ENCODE measurements at places on chromosomes 2 and 18.

DNA sequence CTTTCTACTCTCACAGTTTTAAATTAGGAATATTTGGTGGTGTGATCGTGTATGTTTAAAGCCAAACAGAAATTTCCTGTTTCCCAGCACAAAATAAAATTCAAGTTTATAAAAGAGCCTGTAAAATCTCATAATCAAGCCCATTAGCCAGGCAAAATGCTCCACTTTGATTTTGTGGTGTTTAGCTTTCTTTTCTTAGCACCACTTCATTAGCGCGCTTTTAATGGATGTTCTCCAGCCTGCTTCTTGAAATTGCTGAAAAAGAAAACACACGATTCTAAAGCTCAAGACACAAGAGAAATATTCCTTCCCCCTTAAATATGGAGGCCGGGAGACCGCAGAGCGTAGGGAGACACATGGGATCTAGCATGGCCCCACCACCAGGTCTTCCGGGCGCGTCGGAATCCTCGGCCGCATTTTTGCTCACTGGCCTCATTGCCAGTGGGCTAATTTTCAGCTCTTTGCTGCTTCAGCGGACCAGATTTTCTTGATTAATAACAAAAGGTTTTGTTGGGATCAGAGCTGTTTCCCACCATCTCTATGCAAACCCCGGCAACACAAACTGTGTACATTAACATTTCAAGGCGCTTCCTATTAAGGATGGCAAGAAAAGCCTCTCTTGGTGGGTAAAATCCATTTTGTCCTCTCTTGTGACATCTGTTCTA, 40.4 kb upstream of the ID2 start:
- DNase-seq = no peak

DNA sequence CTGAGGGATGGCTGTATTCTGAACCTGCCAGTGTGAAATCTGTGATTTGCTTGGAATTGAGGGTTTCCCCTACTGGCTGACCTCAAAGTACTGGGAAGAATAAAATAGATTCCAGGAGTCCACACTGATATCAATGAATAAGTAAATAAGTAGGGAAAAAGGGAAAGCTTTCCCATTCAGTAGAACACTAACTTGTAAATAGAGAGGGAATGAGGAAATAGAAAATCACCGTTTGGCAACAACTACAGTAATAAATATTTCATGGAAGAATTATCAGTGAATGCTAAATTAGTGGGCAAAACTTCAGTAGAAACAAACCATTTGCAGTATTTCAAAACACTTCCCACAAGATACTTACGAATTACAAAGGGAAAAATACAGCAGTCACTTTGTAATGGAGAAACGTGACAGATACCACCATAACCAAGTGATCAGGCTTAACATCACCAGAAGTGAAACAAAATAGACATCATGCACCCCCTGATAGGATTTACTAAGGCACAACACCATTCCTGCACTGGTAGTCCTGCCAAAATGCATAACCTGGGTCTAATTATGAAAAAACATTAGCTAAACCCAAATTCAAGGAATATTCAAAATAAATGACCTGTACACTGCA, 88.5 kb downstream of the ICA1L start:
- no peak for DNase-seq

- no peak for DNase-seq
These were observed 2.9 kb upstream of the CASP8 start for GRCh38 chr2:201257381-201257955.

- DNase-seq = no peak
These were observed 98.2 kb upstream of the SETBP1 start for GRCh38 chr18:44582456-44582855.

GRCh38 chr2:180075870-180076269, 68.8 kb upstream of the CWC22 start:
- no peak for DNase-seq

- no peak for DNase-seq
These were observed 42.6 kb downstream of the LAMA3 start for GRCh38 chr18:23731861-23732260.

- peak; percentile 73 for DNase-seq
These were observed 500 bp downstream of the CCNYL1 start for GRCh38 chr2:207711750-207712530.

DNA sequence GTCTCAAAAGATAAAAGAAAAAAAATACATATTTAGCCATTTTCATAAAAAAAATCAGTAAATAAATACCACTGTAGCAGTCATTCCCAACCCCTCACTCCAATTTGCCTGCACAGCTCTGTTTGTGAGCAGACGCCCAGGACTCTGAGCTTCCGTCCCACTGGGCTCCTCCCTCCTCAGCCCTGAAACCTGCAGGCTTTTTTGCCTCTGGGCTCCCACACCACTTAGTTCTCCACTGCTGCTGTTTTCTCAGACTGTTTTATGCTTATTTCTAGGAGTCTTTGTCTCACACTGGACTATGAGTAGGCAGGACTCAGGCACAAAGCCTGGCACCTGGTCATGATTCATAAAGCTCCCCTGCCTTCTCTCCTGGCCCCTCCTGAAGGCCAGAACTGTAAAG, 6.1 kb upstream of the CXCR1 start:
- no peak for DNase-seq

DNA sequence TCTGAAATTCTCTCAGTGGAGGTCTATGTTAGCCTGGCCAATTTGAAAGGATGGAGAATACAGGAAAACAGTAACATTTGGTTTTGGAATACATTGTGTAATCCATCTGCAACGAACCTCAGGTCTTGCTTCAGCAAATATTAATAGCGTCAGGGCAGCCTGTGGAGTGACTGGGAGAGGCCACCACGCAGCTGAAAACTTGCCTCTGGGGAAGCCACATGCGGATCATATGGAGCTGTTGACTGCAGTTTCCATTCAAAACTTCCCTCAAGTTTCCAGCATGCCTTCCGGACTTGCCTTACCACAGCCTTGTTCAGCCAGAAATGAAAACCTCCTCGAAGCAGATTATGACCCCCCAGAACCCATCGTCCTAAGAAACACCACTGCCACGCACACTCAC, 25.7 kb downstream of the BCL11A start:
- no peak for DNase-seq

DNA sequence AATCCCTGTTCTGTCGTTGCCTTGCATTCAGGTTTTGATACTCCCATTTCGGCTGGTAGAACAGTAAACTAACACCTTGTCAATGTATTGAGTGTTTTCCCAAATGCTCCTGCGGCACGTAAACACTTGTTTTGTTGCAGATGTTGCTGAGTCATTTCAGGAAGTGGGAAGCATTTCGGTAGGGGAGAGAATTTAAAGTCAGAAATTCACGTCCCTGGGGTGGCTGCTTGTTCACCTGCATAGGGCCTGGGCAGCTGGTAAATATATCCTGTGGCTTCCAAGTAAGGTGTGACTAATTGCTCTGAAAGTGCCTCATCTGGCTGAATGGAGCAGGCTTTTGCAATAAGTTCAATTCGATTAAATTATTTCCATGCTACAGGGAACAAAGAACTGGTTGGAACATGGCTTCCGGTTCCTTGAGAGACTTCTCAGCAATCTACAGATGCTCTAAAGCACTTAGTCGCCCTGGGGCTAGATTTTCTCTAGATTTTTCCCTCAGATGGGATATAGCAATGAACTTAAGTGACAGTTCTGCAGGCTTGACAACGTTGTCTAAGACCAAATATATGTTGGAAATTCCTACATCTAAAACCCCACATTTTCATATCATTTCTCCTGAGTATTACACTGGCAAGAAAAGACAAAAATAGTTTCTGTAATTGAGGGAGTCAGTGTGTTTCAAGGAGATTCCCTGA, 5.2 kb downstream of the GALR1 start:
- DNase-seq = no peak

DNA sequence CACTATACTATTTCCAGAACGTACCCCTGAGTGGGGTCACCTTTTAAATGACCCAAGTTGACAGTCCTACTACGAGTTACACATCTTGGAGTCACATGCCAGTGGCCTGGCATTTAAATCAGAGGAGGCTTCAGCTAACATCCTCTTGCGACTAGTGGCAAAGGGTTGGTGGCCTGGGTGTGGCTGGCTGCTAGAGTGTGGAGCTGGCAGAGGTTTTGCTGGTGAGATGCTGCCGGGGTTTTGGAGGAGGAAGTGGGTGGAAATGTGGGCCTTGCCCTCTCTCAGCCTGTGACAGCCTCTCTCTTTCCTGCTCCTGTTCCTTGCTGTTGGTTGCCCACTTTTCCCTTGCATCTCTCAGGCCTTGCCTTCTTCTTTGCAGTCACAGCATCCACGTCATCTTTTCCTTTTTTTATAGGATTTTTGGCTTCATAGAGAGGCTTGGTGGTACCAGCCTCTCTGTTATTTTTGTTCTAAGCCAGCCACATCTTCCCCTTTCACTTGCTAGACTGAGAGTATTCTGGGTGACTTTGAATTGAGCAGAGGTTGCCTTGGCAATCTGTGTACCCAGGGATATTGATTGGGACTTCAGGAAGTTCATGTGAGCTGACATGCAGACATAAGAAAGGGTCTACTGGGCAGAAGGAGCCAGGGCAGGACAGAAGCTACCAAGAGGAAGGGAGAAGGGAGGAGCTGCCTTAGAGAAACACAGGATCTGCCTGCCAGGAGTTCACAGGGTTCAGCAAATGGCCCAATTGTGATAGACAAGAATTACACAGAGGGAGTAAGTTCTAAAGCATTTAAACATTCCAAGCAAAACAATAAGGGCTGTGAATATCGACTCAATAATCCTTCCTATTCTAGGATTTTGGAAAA, 55.4 kb downstream of the CDC42EP3 start:
- DNase-seq = no peak

DNA sequence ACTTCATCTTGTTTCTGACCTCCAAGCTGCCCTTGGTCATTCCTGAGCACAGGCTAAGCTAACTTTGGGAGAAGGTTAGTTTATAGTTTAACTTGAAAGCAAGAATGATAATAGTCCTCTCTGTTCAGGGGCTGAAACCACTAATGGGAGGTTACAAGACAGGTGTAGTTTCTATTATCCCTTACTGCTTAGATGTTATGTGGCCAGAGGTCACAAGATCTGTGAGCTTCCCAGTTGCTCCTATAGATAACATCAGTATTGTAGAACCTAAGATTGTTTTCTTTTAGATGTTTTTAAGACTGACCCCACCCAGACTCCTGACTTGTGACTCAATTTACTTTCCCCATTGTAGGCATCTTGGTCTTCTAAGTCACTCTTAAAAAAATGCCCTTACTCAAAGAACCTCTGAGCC, 94.8 kb upstream of the LPIN2 start:
- DNase-seq = no peak

DNA sequence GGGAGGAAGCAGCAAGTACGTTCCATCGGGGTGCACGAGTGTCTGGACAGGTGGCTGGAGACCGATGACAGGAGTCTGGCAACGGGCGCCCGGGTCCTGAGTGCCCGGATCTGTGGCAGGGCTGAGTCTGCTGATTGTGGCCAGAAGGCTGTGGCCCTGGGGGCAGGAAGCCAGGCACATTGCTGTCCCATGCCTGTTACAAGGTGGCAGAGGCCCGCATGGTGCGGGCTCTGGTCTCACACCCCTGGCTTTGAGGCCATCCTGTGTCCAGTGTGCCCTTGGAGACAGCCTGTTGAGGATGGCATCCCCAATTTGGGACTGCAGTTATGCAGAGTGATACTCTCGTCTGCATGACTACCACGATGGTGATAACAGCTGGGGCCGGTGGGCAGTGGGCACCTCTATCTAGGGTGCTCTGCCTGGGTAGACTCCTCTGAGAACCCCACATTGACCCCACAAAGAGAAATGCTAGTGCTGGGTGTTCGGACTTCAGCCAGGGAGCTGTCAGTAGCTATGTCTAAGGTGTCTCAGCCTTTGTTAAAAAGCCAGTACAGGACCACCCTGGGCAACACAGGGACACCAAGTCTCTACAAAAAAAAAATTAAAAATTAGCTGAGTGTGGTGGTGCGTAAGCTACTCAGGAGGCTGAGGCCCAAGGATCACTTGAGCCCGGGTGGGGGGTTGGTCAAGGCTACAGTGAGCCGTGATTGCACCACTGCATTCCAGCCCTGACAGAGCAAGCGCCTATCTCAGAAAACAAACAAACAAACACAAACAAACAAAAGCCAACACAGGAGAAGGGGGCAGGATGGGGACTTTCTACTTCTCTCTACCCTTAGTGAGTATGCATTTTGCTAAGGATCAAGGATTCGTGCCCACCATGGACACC, 88.3 kb downstream of the RHOB start:
- DNase-seq = no peak

DNA sequence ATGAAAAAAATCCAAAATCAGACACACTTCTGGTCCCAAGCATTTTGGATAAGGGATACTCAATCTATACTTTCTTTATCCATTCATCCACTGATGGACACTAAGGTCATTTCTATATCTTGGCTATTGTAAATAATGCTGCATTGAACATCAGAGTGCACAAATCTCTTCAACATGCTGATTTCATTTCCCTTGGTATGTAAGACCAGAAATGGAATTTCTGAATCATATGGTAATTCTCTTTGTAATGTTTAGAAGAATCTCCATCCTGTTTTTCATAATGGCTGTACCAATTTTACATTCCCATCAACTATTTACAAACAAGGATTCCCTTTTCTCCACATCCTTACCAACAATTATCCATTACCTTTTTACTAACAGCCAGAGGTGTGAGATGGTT, 33.7 kb upstream of the MCM6 start:
- no peak for DNase-seq

DNA sequence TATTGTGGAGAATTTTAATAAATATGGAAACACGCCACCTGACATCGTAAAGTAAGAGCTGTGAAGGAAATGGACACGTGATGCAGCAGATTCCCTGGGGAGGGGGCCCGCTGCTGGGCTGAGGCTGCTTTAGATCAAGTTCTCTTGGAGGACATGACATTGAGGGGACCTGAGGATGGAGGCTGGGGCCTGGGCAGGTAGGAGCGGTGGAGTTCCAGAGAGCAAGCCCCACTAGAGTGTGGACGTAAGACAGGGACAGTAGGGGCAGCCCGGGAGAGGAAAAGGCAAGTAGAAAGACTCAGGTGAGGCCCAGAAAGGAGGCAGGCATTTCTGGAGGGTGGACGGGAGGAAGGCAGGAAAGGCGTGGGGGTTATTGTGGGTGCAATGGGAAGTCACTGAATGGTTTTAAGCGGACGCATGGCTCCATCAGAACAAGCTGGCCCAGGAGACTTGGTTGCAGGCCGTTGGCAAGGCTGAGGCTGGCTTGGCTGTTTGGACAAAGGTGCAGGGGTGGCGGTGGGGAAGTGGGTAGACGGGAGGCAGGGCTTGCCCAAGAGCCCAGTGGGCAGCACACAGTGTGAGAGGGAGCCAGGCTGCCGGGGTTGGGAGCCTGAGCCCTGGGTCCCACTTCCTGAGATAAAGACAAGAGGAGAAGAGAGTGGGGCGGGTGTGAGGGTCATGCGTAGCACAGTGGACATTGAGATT, 15.7 kb downstream of the SIGLEC15 start:
- DNase-seq = no peak

DNA sequence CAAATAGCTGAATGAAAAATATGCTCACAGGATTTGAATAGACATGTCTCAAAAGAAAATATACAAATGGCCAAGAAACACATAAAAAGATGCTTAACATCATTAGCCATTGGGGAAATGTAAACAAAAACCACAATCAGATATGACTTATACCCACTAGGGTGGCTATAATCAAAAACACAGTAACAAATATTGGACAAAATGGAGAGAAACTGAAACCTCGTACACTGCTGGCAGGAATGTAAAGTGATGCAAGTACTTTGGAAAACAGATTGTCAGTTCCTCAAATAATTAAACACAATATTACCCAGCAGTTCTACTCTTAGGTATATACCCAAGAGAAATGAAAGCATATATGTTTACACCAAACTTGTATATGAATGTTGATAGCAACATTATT, 213.0 kb downstream of the PHLPP1 start:
- DNase-seq = no peak

Measured in type B pancreatic cell (in vitro differentiated cells).